ENCODE measurements at places on chromosomes 7 and 10.

DNA sequence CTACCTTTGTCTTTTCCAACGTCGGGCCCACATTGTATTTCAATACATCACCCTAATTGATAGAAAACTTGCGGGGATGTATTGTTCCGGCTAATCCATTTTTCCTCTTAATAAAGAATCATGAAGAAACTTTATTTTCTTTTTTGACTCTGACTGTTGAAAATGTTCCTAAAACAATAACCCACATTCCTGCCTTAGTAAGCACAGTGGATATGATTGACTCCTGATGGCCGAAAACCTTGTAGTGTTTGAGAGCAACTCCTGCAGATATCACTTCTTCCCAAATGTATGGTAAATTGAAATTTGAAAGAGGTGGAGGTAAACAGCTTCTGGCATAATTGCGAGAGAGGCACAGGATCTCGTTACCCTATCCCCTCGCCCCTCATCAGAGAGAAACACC, 65.7 kb downstream of the BICC1 start:
- DNase-seq, result no peak

GRCh38 chr10:98169379-98169778, 34.9 kb downstream of the R3HCC1L start:
- DNase-seq, result no peak

GRCh38 chr10:17423632-17424186, 30.7 kb downstream of the ST8SIA6 start:
- peak; percentile 3 for DNase-seq

- DNase-seq, result no peak
Measured at GRCh38 chr10:129604333-129605032, 137.4 kb downstream of the MGMT start.

- DNase-seq, result no peak
Measured at GRCh38 chr7:31850066-31850465, 163.1 kb downstream of the PPP1R17 start.
